RCC 7860 (cell line): ENCODE measurements at places on chromosomes 3 and 15.

- no peak for DNase-seq
These were observed 21.7 kb downstream of the NBEAL2 start for GRCh38 chr3:47000922-47001730.

- no peak for DNase-seq
These were observed 93.0 kb downstream of the NPTN start for GRCh38 chr15:73540161-73540560.

GRCh38 chr3:173800154-173800553 is 402.6 kb downstream of the NLGN1 start:
- DNase-seq, result no peak

DNA sequence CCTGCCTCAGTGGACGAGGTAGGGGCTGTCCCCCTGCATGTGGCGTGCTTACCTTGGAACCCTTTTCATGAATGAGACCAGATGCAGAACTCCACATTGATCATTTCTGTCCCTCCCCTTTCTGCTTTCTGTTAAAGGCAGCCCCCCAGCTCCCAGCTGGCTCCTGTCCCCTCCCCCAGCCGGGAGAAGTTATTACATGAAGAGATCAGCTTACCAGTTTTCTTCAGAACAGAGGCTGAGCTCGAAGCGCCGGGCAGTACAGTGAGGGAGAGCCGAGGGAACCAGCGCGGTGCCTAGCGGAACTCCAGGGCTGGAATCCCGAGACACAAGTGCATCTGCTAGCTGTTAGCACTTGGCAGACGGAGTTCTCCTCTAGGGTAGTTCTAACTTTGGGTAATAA is 263.3 kb upstream of the NR2E3 start:
- DNase-seq, result no peak

DNA sequence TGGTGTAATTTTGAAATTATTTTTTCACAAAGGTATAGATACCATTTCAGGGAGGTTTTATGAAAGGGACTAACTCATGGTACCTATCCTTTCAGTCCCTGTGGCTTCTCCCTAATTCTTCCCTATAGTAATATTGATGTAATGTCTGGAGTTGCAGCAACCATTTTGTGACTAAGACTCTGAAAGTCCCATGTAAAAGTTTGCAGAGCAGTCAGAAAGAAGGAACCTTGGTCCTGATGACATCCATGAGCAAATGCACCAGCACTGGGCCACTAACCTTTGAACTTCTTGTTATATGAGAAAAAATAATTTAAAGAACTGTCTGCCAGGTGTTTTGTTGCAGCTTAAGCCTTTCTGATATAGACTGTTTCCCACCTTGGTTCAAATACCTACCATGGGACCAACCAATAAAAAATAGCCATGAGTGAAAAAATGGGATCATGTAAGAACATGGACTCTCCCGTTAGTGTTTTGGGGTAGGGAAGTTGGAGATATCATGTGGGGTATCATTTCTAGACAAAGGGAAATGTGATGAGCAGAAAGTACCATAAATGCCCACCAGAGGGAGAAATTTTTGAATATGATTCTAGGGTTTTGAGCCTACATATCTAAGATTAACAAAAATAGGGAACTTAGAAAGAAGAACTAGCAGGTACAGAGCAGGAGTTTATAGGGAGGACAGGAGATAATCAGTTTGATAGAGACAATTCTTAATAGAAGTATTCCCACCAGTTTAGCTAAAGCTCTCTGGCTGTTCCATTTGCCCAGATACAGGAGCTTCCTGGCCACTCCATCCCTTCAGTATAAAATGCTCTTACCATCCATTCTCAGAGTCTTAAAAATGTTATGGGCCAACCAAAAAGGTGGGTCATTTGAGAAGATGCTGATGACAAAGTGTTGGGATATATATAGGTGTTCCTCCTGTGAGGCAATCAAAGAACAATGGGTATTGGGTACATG is 3.4 kb upstream of the CPOX start:
- no peak for DNase-seq

GRCh38 chr3:193620650-193621049 is 27.6 kb downstream of the OPA1 start:
- DNase-seq, result no peak
